ENCODE measurements at places on chromosomes 12 and 14.
A peak's percentile ranks its signal among the peaks of the same experiment; 100 is the strongest.

- DNase-seq, result no peak
Observed at GRCh38 chr12:104957719-104958000, 430 bp downstream of the SLC41A2 start.

- peak; percentile 59 for DNase-seq
Observed at GRCh38 chr14:21894003-21894897, 220.6 kb upstream of the OR4E1 start.

DNA sequence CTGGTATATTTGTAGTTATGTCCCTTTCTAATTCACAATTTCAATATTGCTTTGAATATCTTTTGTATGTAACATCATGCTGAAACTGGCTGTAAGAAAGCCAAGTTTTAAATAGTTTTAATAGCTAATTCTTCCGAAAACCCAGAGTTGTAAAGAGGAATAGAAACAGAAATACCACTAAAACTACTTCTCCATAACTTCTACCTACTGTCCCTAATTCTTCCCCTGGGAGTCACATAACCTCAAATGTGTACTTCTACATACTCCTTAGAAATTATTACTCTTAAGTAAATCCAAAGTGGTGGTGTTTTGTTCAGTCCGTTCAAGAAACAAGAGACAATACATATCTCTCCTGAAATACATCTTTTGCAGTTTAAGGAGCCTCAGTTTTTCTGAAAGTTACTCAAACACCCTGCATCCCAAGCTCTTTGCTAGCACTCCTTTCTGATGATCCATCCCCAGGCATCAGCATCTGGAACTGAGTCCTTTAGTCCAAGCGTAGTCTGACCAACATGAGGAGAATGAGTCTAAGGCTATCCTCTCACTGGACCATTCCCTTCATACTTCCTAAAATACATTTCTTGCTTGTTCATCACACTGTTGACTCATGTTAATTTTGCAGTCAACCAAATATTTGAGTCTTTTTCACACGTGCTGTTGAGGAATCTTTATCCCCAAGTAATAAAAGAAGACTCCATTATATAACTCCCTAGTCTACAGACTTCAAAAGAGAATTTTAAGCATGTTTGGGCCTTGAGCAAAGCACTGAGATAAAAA, 214.3 kb upstream of the NUDT4 start:
- DNase-seq, result no peak

- DNase-seq, result no peak
Observed at GRCh38 chr12:65308601-65309071, 30.2 kb downstream of the MSRB3 start.

GRCh38 chr12:2317772-2318171, 265.0 kb downstream of the CACNA1C start:
- peak; percentile 58 for DNase-seq

DNA sequence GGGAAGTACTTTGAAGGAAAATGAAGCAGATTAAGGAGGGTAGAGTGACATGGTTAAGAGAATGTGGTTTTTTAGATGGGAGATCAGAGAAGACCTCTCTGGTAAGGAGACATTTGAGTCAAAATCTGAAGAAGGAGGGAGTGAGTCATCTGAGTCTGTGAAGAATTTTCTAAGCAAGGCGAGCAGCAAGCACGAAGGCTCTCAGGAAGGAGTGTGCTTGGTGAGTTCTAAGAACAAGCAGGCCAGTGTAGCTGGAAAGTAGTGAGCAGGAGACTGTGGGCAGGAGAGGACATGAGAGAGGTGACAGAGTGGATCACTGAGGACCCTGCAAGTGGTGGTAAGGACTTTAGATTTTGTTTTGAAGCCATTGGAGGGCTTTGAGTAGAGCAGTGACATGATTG, 76.3 kb upstream of the FUT8 start:
- no peak for DNase-seq

- DNase-seq, result no peak
Observed at GRCh38 chr12:30166006-30166795, 382.5 kb upstream of the TMTC1 start.

DNA sequence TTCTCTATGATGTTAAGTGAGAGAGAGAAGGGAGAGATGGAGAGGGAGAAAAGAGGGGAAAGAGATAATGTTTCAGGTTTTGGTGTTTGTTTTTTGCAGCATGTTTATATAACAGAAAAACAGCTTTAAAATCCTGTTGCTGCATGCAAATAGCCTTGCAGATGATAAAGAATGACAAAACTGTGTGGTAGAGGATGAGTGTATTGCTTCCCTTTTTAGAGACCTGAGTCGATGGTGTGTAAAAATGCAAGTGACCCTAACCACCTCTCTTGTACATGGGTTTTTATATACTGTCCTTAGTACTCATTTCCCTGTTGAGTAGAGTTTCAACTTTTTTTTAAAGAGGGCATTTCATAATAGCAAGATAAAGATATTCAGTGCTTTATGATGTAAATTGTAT, 249.1 kb downstream of the AKAP6 start:
- no peak for DNase-seq
